ENCODE measurements at places on chromosomes 6 and 20.

- no peak for DNase-seq
Measured at GRCh38 chr20:21534886-21535285, 21.0 kb upstream of the NKX2-2 start.

DNA sequence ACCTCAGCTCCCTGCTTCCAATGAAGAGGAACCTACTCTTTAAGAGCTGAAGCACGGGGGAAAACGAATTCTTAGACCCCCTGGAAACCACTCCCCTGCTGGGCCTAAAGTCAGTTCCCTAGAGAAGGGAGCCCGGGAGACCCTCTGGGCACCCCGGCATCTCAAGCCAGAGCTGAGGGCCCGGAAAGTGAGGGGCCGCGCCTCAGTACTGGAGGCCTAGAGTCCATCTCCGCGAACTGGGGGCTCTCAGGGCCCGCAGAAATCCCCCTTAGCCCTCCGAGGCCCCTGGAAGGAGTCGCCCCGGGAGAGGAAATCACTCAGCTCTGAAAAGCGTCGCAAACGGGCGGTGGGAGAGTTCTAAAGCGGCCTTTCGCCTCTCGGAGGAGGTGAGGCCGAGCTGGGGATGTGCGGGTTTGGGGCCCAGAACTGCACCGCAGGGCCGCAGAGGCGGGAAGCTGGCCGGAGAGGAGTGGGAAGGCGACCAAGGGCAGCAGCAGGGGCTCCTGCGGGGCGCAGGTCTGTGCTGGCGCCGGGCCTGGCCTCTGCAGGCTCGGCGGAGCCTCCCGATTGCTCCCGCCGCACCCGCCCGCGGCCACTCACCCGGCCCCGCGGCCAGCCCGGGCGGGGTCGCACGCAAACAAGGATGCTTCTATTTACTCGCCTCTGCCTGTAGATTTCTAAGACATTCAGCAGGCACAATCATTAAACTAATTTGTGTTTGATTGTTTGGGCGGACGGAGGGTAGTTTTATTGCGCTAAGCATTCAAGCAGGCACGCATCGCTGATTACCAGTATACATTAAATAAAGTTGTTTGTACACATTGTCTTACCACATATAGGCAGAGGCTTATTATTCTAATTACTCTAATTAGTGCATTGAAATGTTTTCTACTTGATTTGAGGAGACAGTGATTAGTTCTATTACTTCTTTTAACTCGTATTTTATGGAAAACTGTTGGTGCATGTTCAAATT lies 9.2 kb downstream of the POU3F2 start:
- peak; percentile 54 for DNase-seq

GRCh38 chr6:128981716-128982115 lies 98.8 kb downstream of the LAMA2 start:
- no peak for DNase-seq

DNA sequence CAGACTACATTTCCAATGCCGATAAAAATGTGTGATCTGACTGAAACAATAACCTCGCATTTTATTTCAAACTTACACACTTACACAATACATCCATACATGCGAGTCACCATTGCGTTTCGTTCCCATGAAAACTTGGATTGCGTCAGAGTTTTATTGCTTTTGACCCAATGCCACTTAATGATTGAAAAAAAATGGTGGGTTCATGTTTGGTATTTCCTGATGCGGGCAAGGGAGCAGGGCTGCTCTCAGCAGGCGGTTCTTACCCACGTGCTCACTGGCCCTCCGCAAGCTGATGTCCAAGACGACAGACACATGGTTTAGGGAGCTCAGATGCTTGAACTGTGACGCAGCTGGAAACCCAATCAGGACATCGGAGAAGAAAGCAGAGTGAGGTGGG lies 281.0 kb upstream of the SULF2 start:
- DNase-seq: no peak

- DNase-seq: no peak
Measured at GRCh38 chr6:25253351-25253750, 25.8 kb upstream of the CARMIL1 start.

DNA sequence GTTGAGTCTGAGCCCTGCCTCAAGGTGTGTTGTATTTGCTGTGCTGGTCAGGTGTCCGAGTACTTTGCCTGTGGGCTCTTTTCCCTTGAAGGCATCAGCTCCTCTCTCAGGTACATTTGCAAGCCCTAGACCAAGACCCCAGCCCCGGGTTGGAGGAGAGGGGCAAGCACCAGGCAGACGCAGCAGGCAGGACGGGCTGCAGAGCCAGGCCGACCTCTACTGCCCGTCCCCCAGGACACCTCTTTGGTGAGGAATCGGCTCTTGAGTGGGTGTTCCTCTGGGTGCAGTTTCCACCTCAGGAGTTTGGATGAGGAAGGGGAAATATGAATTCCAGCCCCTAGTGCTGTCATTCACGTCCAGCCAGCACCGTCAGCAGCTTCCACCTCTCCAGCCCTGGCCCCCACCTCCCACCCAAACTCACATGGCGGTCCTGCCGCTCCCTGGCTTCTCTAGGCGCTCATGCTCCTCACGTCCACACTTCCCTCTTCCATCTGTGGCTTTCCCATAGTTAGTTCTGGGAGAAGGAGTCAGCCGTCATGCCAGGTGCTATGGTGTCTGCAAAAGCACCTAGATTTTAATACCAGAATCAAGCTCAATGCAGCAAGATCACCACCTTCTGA lies 183.9 kb downstream of the DLL1 start:
- no peak for DNase-seq

DNA sequence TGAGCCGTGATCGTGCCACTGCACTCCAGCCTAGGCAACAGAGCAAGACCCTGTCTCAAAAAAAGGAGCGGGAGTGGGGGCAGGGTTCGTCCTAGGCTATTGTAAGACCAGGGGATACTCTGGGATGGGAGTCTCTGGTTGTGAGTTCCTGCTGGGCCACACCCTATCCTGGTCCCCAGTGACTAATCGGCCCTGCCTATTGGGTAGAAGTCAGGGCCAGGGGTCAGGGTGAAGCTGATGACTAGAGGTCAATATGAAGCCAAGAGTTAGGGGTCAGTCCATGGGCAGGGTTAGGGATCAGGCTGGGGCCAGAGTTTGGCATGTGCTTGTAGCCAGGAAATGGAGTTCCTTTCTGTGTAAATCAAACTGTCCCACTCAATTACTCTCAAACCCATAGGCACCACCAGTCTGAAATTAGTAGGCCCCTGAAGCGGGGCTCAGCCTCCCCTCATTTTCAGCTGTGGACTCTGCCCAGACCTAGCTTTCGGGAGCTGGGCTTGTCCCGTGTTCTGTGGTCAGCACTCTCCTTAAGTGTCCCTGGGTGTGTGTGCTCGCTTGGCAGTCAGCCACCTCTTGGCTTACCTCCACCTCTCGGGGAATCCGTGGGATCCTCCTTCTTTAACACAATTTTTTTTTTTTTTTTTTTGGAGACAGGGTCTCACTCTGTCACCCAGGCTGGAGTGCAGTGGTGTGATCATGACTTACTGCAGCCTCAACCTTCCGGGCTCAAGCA lies 1.8 kb downstream of the HSPA12B start:
- no peak for DNase-seq

DNA sequence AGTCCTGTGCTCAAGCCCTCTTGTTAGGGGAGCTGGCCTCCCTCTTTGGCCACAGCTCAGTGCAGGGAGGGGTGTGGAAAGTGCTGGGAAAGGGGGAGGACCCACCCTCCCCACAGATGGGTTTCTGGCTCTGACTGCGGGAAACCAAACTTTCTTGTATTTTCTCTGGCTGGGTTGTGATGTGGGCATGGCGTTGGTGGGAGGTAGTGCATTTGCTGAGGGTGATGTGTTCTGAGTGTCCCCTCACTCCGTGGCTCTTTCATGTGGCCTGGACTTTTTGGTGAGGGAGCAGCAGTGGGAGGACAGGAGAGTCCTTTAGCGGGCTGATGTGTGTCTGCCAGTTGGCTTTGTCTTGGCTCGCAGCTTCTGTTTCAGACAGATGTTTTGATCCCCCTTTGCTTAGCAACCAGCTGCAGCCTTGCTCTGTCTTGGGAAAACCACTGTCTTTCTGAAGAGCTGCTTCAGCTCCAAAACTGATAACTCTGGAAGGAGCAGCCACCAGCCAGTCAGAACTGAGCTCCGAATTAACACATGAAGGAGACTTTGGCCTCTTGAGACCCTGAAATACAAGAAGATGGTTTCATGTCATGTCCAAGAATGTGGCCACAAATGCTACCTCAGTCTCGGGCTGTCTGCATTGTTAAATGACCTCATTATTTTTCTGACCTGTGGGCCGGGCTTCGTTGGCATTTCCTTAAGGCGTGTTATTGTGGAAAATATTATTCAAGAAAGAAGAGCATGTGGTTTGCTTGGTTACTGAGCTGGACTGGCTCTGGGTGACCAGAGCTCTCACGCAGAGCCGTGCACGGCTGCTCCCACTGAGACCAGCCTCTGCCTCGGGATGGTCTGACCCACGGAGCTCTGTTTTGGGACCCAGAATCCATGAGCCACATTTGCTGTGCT lies 21.5 kb downstream of the SYNJ2 start:
- no peak for DNase-seq

GRCh38 chr20:31708736-31709534 lies 13.7 kb downstream of the BCL2L1 start:
- DNase-seq: no peak

- DNase-seq: no peak
Measured at GRCh38 chr6:33333666-33334065, 16.1 kb upstream of the ZBTB22 start.

DNA sequence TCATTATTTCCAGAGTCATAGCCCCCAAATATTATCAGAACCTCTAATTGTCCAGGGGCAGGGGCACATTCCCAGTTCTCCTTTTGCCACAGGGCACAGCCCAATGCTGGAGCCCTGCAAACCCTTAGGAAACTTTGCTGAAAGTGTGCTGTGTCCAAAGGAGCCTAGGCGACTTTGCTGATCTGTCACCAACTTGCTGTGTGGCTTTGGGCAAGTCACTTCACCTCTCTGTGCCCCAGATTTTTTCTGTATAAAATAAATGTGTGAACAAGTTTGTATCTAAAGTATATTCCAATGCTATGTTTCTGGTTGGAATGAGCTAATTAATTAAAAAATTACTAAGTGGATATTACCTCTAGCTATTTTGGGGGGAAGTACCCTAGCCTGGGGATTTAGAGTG lies 25.4 kb upstream of the BCAS1 start:
- no peak for DNase-seq

GRCh38 chr6:136859430-136859829 lies 37.0 kb downstream of the PEX7 start:
- no peak for DNase-seq

- no peak for DNase-seq
Measured at GRCh38 chr6:19655744-19656143, 181.4 kb upstream of the ID4 start.

DNA sequence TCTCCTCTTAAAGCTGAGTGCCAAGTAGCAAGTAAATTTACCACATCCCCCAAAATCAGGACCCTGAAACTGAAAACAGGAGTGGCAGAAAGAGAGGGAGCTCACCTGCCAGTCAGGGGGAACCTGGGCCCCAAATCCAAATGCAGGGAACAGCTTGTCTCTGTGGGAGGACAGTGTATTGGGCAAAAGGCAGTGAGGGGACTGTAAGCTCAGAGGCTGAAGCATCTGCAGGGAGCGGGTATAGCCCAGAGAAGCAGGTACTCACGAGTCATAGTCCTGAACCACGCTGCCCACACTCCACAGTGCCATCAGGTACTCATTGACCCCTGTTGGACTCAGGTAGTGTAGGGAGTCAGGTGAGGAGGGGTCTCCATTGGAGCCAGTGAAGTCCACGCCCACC lies 15.0 kb downstream of the SPAG4 start:
- DNase-seq: no peak

GRCh38 chr6:30219244-30219643 lies 6.0 kb upstream of the TRIM26 start:
- DNase-seq: peak; percentile 22

- no peak for DNase-seq
Measured at GRCh38 chr6:119036081-119036480, 42.4 kb downstream of the FAM184A start.

GRCh38 chr20:45911486-45912343 lies at the start of gene PLTP:
Gene PLTP (minus strand): TSS chr20:45912155. CDS start chr20:45911452, 703 bp downstream.
- DNase-seq: peak; percentile 64

DNA sequence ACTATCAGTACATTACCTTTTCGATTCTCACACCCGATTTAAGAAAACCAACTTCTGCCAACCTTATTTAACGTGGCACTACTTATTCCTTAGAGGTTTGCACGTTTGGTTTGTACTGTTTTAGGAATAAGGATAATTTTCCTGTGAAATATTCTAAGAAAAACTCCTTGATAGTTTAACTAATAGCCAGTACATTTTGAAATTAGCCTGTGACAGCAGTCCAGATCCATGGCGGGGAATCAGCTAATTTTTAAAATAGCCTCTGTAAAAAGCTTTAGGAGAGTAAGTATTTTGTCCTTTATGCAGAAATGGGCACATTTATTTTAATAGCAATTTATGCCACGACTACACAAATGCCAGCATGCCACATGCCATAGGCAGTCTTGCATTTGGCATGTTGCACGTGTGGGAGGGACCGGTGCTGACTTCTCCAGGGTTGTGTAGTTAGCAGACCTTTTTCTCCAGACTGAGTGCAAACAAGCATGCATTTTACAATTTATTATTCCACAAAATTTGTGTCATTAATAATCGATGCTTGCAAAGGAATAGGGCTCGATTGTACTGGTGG lies 6.2 kb downstream of the FOXC1 start:
- no peak for DNase-seq

DNA sequence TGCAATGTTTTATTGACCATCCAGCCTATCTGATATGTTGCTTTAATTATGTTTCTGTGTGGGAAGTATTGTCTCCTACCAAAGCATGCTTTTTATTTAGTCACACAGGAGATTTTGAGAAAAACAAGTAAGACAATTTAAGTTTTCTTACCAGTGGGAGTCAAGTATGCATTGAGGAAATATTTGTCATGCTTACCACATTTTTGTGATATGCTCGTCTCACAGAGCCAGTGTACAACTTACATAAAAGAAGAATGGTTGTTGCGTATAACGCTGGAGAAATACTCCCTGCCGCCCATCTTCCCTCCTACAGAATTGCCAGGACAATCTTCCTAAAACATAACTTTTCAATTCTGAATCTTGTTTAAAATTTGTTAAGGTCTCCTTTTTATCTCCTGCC lies 37.1 kb upstream of the FILIP1 start:
- DNase-seq: no peak

DNA sequence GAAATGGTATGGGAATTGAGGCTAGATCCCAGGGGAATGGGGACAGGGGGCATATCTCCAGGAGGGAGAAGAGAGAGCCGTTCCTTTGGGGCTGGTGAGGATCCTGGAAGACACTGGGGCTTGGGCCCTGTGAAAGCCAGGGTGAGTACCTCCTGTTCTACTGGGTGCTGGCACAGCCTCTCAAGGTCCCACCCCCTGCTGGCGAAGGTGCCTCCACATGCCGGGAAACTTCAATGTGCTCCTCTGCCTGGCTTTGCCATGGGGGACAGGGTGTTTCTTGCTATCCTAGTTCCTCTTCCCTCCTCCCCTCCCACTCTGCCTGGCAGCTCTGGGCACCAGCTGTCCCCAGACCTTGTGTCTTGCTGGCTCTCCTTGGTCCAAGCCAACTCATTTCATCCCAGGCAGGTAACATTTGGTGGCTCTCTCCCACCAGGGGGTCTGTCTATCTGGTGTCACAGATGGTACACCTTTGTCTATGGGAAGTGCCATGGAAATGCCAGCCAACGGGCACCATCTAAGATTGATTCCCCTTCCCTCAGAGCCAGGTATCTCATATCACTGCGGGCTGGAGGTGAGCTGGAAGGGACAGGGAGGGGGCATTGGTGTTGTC lies 56.8 kb downstream of the MDGA1 start:
- peak; percentile 18 for DNase-seq

GRCh38 chr20:52676283-52676995 lies 295.7 kb upstream of the TSHZ2 start:
- no peak for DNase-seq

- DNase-seq: no peak
Measured at GRCh38 chr6:4128072-4128471, 7.3 kb downstream of the ECI2 start.
